ENCODE measurements at places on chromosomes 3 and 15. TPM values are rescaled to one million over a fixed set of nuclear protein-coding genes. Genes with fewer than 3 reads are reported as not detected.

GRCh38 chr15:43294091-43294706 is 27.5 kb upstream of the TGM5 start:
- DNase-seq, result no peak

DNA sequence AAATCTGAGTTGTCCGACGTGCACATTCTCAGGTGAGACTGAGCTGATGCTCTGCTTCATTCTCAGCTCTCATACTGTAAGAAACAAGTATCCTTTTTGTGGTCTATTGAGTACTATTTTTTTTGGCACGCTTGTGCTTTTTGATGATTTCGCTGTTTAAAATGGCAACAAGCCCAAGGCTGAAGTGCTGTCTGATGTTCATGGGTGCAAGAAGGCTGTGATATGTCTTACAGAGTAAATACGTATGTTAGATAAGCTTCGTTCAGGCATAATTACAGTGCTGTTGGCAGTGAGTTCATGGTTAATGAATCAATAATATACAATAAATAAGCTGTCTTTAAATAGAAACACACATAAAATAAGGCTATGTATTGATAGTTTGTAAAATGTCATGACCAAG is 27.2 kb downstream of the AQR start:
- DNase-seq, result no peak

Gene GATA2
- 22.8 TPM for total RNA-seq

- no peak for DNase-seq
Measured at GRCh38 chr3:54003136-54003535, 111.5 kb upstream of the SELENOK start.

Gene LIPC
- 0.58 TPM for total RNA-seq

DNA sequence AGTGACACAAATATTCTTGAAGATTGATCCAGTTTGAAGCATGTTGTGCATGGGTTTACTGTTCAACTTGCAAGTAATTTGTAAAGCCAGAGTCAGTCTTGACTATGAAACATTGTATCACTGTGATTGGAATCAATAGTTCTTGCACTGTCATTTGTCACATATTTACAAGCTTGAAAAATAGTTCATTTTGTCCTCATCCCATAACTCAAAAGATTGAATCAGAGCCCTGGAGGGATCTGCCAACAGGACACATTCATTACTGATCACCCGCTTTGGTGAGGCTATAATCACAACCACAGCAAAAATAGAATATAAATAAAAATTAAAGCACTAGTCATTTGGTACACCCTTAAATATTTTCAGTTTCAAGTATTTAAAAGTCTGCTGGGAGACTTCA is 368.9 kb downstream of the WDR72 start:
- DNase-seq, result no peak

DNA sequence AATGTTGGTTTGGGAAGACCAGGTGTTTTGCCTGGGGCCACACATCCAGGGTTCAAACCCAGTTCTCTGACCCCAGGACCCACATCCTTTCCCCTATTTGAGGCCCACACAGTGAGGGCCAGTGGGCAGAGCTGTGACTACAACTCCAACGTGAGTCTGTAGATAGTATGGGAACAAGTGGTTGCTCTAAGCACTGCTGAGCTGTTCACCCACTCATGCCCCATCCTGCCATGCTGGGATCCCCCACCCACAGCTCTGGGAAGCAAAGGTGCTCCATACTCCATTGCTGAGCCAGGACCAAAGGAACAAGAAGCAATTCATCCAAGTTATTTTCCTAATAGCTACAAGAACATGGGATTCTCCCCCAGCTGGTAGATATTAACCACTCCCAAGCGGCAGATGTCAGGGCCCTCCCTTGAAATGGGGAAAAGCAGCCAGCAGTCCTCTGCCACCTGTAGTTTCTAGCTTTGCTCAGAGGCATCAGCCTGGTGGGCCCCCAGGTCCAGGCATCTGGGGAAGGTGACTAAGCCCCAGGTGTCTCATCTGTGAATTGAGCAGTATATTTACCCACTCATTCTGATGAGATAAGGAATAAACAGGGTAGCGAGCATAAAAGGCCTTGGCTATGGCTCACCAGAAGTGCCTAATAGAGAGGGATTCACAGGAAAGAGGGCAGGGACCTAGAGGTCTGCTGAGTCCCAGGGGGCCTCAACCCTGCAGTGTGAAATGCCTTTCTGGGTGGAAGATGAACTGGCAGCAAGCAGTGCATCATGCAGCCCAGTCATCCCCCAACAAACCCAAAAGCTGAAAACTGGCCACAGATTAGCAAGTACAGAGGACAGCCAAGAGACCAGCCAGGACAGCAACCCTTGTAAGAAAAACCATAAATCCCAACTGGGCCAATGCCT is 33.4 kb downstream of the POC1A start:
- DNase-seq, result no peak

DNA sequence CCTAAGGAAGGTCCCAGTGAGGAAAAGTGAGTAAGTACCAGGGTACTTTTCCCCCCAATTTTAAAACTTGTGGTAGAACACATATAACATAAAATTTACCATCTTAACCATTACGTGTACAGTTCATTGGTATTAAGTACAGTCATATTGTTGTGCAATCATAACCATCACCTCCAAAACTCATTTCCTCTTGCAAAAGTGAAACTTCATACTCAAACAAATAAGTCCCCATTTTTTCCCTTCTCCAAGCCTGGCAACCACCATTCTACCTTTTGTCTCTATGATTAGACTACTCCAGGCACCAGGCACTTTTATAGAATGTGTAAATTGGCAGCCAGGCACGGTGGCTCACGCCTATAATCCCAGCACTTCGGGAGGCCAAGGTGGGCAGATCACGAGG is 12.2 kb downstream of the PRC1 start:
- DNase-seq, result no peak

DNA sequence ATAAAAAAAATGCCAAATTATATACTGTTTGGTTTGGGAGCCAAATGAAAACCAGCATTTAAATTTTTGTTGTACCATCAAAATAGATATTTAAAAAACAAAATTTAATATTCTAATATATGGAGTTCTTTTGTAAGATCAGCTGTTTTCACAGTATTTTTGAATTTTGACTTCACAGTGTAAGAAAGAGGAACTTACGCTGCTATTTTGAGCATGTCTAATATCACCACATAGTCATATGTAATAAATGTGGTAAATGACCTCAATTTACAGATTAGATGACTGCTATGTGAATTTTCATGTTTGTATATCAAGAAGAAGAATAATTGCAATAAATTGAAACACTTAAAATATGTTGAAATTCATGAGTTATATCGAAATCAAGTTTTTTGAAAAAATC is 189.6 kb downstream of the ARRDC4 start:
- DNase-seq, result no peak

DNA sequence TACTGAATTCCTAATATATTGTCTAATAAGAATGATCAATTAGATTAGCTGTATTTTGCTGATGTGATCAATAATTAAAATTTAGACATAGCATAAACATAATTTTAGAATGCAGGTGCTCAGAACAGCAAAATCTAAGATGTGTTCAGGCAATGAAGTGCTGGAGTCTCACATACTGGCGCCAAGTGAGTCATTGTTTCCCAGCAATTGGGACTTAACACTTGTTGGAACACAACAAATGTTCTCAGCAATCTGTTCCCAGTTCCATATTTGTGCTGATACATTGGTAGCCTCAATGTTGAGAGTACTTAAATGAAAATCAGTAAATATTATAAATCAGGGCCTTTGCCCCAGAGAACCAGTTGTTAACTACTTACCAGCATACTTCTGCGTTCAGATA is 619.0 kb downstream of the ROBO1 start:
- DNase-seq, result no peak

- no peak for DNase-seq
Measured at GRCh38 chr3:145815707-145816413, 345.1 kb downstream of the PLOD2 start.

GRCh38 chr15:47742334-47742733 is 25.0 kb downstream of the SEMA6D start:
- no peak for DNase-seq

GRCh38 chr3:11668243-11669235 is 24.8 kb upstream of the VGLL4 start:
- no peak for DNase-seq

Gene USF3
- 18.6 TPM for total RNA-seq

GRCh38 chr15:86312486-86312885 is 232.8 kb downstream of the AGBL1 start:
- DNase-seq, result no peak

Gene USP13
- total RNA-seq, result 9.4 TPM

DNA sequence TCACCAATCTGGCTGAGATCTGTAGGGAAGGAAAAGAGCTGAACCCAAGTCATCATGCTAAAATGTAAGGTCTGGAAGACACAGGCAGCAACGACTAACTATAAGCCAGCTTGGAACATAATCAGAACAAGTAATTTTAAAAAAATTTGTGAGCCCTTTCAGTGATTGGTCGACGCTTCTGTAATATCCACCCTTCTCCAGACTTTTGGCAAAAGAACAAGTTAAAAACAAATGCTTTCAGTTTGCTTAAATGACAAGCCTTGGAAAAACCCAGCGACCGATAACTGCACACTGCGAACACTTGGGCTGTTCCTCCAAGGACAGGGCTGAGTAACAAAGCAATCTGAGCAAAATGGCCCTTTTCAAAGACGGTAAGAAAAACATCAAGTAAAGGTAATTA is 49.6 kb downstream of the PCSK6 start:
- DNase-seq, result no peak

Gene ASB14
- not detected for total RNA-seq

DNA sequence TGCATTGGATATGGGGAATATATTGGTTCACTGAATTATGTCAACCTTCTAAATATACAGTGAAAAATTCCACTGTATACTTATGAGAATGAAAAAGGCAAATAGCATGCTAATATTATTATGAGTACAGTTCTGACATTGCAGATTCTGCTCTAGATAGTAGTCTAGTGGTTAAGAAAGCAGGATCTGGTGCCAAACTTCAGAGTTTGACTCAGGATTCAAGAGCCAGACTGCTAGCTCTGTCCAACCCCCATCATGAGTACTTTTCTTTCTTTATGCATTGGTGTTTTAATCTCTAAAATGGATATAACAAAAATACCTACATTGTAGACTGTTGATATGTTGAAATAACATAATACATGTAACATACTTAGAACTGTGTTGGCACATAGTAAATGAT is 57.3 kb upstream of the PLSCR4 start:
- no peak for DNase-seq

Gene OR5AC2
- not detected for total RNA-seq

- no peak for DNase-seq
Measured at GRCh38 chr15:51732646-51733045, 4.8 kb downstream of the LYSMD2 start.

Gene RBP2
- 12.2 TPM for total RNA-seq

GRCh38 chr3:164779816-164780215 is 298.5 kb downstream of the SI start:
- DNase-seq, result no peak

DNA sequence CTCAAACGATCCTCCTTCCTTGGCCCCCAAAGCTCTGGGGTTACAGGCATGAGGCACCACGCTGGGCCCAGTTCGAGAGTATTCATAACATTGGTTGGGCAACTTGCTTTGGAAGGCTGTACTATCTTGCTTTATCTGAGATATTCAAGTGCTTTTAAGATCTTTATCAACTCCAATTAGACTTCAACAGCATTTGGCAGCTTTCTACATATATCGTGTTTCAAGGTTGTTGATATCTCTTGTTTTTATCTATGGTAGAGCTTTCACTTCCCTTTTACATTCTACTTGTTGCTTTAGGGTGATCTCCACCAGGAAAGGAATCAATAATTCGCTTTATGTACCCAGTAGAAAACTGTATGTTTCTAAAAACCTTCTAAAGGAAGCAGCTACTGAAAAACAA is 395.3 kb downstream of the IL5RA start:
- no peak for DNase-seq

- peak; percentile 91 for DNase-seq
Measured at GRCh38 chr15:42548249-42549031, at the start of the genes HAUS2 and LRRC57. HAUS2 (plus strand) TSS chr15:42548838; CDS start chr15:42548873, 35 bp downstream. LRRC57 (minus strand) TSS chr15:42548793; CDS start chr15:42548434, 359 bp downstream.

DNA sequence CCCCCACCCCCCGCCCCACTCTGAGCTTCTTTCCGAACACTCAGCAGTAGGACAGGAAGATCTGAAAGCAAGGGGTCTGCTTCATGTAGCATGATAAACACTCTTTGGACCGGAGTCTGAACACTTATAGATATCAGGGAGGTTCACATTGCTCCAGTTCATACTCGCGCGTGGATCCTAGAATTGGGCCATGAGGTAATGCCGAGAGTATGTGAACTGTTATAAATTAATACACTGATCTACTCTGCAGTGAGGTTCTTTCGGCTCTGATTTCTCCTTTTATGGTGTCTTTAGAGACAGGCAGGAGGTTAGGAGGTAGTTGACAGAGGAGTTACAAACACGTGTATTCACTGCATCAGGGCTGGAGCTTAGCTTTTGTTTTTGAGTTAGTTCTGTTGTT is 223.0 kb downstream of the THSD4 start:
- no peak for DNase-seq

Gene CCR2
- 4.1 TPM for total RNA-seq

DNA sequence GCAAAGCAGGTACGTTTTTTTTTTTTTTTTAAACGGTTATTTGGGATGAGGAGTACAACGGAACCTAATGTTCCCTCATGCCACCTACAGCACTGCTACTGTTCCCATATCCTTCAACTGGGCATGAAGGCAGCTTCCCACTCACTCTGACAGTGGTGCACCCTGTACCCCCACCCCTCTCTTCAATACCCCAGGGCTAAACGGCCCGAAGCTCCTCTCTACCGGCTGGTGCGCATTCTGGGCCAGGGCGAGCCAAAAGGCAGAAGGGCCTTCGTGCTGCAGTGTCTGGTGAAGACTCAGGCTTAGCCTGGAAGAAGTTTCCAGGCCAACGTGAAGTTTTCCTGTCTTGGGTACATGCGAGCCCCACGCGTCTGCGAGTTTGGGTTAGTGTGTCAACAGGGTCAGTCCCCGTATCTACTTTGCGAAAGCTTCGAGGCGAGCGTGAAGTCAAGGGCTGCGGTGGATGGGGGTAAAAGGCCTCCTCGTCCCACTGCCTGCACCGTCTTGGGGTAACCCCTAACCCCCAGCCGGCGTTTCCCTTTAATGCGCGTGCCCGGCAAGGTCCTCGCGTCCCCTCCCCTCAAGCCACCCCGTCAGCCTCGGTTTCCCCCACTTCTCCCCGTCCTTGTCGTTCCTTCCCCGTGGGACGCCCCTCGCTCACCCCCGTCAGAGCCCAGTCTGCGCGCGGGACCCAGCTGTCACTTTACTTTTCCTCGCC is 765 bp upstream of the UBE2E2 start:
- no peak for DNase-seq

Gene ATP13A5
- total RNA-seq, result 0.86 TPM
